ENCODE measurements at places on chromosomes 12 and 14. TPM values are rescaled to one million over a fixed set of nuclear protein-coding genes. Genes with fewer than 3 reads are reported as not detected.

The STXBP6 gene
- 0.49 TPM for total RNA-seq

- no peak for DNase-seq
These were observed 89.5 kb upstream of the TMPO start for GRCh38 chr12:98425859-98426258.

DNA sequence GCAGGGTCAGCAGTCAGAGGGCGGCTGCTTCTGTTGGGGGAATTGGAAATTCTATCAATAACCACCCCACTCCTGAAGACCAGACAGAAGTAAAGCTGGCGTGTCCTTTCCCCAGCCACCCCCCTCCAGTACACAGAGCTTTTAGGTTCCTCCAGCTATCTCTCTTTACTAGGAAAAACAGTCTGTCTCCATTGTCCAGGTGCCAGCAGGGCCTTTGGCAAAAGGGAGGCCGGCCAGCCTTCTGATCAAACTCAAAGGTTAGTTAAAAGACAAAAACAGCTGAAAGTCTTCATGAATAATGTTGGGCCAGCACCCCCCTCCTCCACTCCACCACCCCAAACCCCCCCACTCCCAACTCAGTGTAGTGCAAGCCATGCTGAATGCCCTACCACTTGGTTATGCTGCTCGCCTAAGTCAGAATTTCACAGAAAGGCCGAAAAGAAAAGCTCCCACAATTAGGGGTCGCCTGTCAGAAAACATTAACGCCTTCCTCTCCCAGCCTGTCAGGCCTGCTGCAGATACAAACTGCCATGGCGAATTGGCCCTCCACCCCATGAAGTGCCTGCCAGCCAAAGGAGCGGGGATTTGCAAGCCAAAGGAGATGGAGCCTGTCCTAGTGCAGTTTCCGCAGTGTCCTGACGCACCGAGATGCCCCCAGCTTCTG lies 8.9 kb downstream of the ASCL1 start:
- no peak for DNase-seq

- no peak for DNase-seq
These were observed 12.8 kb upstream of the FGF23 start for GRCh38 chr12:4392223-4392742.

DNA sequence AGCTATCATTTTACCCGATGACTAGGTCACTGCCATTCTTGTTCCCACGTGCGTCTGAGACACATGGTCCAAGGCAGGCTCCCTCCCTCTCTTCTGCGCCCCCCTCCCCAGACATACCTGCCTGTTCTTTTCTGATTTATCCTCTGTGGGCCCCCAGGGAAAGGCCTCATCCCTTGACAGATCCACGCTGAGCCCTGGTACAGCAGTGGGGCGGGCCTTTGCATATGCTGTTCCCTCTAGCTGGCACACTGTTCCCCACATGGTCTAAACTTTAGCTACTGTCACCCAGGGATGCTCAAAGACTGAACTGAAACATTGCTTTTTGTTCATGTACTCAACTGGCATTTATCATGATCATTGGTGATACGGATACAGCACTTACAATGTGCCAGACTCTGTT lies 122.5 kb downstream of the SCARB1 start:
- DNase-seq = no peak

DNA sequence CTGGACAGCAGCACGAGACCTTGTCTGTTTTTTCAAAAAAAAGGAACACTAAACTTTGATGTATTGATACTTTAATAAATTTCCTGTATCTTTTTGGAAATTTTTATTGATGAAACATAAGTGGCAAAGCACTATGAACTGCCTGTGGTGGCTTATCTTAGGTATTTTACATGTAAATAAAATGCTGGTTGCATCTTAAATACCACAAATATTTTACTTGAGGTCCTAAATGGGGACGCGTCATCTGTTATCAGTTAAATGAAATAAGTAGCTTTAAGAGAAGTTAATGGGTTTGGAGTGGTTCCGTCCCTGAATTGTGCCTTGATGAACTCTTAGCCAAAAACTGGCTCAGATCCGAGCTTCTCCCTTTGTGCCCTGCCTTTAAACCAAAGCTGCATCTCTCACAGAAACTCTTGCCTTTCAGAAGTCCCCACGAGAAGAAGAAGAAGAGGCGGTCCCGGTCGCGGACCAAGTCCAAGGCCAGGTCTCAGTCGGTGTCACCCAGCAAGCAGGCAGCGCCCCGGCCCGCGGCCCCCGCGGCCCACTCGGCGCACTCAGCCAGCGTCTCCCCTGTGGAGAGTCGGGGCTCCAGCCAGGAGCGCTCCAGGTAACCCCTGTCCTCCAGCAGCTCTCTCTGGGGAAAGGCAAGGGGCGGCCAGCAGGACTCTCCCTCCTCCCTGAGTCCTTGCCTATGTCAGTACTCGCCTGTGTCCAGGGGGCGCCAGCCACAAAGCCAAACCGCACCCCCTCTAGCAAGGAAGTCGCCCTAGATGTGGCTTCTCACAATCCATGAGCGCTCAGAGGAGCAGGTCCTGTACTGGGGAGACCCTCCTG lies 31.2 kb upstream of the MMP17 start:
- no peak for DNase-seq

- DNase-seq = no peak
These were observed 64.9 kb downstream of the ARID2 start for GRCh38 chr12:45794422-45794821.

DNA sequence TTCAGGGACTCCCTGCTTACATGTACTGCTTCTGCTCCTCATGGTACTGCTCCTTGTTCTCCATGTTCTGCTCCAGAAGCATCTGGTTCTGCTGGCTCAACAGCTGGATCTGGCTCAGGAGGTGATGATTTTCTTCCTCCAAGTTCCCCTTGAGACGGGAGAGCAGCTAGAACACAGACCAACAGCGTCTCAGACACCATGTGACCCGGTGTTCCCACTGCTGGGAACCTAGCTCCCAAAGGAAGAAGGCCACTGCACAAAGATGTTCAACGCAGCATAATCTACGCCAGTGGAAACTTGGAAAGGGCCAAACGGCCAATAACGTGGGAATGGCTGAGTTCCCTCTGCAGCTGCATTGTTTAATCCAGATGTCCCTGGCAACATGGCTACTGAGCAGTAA lies 49.6 kb upstream of the GPR68 start:
- DNase-seq = no peak

Measured in glutamatergic neuron (in vitro differentiated cells).